ENCODE measurements at places on chromosomes 5 and 9.

- DNase-seq: no peak
Measured at GRCh38 chr9:7970681-7971330, 171.2 kb upstream of the DMAC1 start.

DNA sequence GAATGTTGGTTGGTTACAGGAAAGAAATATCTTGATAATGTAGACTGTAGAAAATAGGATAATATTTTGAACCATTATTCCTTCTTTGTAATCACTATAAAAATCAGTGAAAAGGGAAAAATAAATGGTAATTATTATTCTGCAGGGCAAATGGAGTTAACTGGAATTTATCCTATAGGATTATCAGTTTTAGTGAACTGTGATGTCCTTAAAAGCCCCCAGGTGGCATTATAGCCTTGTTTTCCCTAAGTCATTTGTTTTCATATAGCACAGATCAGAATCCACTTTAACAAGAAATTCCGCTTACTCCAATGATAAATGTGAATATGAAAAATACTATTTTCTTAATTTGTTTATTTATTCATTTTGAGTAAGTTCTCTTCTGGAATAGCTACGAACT is 26.2 kb upstream of the WDR41 start:
- DNase-seq: no peak

DNA sequence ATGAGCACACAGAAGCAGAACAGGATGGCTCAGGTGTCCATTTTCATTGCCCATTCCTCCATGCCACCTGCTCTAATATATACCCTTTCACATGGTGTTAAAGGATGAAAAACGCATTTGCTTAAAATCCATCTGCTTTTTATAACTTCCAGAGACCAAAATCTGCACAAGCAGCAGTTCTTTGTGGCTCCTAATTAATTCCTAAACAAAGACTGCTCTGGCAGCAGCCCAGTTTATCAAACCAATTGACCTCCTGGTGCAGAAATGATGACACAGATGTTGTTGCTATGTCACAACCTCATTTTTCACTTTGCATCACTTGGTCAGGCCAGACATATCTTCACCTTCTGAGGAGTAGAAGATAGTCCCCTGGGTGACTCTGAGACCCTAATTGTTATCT is 141.2 kb downstream of the ASTN2 start:
- DNase-seq: no peak

DNA sequence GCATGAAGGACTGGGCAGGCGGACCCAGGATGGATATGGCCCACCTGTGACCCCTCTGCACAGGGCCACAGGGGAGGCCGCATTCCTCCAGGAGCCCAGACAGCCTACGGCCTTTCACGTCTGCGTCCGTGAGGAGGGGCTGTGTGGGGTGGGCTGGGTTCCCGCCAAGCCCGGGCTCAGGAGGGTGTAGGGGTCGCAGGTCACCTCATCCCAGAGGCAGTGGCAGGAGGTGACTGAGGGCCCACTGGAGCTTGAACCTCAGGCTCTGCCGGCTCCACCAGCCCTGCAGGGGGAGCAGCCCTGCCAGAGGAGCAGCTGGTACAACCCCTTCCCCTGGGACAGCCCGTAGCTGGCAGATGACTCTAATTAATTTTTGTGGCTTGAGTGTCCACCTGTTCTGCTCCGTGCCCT is 40.7 kb upstream of the CACNA1B start:
- DNase-seq: no peak

DNA sequence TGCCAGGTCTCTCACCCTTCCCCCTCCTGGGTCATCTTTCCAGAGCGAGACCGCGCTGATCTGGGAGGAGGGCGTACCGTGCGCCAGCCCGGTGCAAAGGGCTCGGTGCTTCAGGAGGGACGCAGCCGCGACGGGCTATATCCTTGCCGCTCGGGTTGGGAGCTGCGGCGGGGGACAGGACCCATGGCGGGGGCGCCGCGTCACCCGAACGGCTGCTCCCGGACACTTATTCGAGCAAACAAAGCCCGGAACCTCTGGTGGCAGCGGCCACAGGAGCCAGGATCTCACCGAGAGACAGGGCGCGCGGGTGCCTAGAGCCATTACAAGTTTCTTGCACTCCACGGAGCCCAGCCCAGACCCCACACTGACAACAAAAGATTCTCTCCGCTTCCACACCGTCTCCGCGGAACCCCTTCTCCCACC is 1.3 kb downstream of the SEMA6A start:
- DNase-seq: no peak

- no peak for DNase-seq
Measured at GRCh38 chr5:1910861-1911772, 28.4 kb upstream of the IRX4 start.

DNA sequence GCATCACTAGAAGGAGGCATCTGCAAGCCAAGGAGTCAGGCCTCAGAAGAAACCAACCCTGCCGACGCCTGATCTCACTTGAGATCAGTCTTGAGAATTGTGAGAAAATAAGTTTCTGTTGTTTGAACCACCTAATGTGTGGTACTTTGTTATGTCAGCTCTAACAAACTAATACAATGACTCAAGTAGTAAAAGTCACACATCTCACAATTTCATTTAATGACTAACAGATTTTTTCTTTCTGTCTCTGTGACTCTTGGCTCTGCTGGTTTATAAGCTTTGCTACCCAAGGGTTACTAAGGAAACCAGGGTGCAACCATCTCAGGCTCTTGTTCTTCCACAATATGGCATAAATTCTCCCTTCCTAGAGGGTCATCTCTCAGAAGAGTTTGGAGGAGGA is 315.8 kb upstream of the GRAMD2B start:
- no peak for DNase-seq

GRCh38 chr5:77558266-77558665 is 66.2 kb upstream of the WDR41 start:
- DNase-seq: no peak

GRCh38 chr9:124297551-124297901 is 39.8 kb downstream of the NEK6 start:
- DNase-seq: no peak

- peak; percentile 52 for DNase-seq
Measured at GRCh38 chr5:43193181-43193893, 1.3 kb downstream of the NIM1K start.

DNA sequence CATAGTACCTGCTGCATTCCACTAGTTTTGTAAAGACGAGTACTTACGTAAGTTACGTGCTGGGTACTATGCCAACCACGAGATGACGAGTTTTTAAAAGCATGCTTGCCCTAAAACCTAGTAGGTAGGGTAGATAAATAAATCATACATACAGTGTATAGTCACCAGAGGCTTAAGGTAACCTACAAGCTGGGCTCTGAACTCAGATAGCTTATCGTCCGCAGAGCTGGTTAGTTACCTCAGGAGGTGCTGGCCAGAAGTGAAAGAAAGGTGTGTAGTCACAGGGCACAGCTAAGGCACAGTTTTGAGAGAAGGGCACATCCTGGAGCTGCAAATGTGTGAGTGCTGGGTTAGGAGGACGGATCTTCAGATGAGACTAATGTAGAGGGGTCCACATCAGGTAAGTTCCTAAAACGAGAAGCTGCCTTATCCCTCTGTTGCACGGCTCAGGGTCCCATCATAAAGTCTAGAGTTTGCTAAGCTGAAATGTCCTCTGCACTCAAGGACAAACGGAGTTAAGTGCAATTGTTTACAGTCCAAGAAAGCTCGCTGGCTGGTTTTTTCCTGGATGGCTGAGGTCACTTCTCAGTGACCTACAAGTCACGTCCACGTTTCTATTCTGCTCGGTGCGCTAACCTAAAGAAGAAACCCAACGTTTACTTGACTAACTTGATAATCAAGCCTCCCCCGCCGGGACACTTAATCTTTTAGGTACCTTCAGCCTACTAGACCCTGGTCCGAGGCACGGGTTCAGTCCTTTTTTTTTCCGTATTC is 1.1 kb upstream of the SNX24 start:
- DNase-seq: no peak

- DNase-seq: no peak
Measured at GRCh38 chr9:90995516-90995915, 193.9 kb downstream of the SYK start.
